GM12892 (cell line): ENCODE measurements at places on chromosomes 11 and 22.

DNA sequence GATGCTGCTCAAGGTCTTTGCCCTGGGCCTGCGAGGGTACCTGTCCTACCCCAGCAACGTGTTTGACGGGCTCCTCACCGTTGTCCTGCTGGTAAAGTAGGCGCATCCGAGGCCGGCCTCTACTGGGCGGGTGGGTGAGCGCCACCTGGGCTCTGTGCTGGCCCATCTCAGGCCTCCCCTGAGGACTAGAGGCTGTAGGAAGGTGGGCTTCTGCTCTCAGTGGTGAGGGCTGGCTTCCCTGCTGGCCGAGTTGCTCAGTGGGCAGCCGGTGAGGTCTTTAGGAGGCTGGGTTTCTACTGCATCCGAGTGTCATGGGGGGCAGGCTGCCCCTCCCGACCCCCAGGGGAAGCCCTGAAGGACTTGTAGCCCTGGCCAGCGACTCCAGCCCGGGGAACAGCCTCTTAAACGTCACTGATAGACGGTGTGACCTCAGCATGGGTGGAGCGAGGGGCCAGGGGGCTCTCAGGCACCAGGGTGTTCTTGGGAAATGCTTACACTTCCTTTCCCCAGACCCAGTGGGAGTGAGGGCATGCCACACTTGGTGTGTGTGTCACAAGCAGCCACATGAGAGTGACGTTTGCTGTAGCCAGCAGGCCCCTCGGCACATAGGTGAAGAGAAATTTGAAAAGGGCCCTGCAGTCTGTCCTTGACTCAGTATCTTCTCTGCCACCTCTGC lies 30.3 kb downstream of the TPCN2 start:
- no peak for DNase-seq

DNA sequence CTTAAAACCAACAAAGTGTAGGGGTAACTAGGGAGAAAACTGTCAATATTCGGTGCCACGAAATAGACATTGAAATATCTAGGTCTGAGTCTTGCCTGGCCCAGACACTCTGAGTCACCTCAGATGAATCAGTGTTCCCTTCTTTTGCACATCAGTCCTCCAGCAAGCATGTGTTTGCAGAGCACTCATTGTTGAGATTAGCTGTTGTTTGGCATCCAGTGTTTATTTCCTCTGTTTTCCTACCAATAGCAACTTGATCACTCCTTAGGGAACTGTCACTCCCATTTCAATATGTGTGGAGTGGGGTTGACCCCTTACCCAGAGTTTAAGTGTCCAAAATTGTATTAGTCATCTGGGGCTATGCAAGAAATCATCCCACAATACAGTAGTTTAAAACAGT lies 4.7 kb upstream of the ASCC2 start:
- no peak for DNase-seq

DNA sequence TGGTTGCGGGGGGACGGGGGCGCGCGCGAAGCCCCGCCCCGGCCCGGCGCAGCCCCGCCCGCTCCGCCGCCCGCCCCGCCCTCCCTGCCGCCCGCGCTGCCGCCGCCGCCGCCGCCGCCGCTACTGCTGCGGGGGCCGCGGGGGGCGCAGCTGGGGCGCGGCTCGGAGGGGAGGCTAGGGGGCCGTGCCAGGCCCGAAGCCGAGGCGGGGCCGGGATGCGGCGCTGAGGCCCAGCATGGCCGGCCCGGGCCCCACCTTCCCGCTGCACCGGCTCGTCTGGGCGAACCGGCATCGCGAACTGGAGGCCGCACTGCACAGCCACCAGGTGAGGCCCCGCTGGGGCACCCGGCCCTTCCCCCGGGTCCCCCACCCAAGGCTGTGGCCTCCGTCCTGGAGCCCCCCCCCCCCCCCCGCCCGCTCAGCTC lies at the start of gene ANKRD13D:
Gene ANKRD13D, plus strand, starts transcription at position 78 of the 425 bp plus-strand sequence. Its CDS starts 158 bp downstream, at position 236.
- DNase-seq: no peak

DNA sequence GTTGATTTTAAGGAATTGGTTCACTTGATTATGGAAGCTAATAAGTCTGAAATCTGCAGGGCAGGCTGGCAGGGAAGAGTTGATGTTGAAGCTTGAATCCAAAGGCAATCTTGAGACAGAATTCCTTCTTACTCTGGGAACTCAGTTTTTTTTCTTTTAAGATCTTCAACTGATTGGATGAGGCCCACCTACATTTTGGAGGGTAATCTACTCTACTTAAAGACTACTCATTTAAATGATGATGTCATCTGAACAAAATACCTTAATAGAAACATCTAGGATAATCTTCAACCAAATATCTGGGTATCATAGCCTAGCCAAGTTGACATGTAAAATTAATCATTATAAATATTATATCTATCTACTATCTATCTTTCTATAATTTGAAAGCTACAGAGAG lies 163.2 kb downstream of the PGR start:
- DNase-seq: no peak

DNA sequence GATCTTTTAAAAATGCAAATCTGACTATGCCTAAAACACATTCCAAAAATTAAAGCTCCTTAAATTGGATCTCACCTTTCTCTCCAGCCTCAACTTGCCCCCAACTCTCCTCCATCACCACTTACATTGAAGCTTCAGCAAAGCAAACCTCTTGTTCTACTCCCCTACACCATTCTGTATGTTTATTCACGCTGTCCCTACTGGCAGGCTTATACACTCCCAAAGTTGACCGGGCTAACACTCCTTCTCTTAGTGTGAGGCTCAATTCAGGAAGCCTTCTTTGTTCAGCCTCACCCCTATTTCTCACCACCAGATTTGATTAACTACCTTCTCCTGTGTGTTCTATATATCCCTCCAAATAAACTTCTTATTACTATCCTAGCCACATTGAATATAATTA lies 1.8 kb upstream of the GDPD4 start:
- DNase-seq: no peak

GRCh38 chr11:16296273-16296672 lies 60.1 kb downstream of the SOX6 start:
- no peak for DNase-seq

GRCh38 chr11:26319906-26320305 lies 12.0 kb upstream of the ANO3 start:
- no peak for DNase-seq

DNA sequence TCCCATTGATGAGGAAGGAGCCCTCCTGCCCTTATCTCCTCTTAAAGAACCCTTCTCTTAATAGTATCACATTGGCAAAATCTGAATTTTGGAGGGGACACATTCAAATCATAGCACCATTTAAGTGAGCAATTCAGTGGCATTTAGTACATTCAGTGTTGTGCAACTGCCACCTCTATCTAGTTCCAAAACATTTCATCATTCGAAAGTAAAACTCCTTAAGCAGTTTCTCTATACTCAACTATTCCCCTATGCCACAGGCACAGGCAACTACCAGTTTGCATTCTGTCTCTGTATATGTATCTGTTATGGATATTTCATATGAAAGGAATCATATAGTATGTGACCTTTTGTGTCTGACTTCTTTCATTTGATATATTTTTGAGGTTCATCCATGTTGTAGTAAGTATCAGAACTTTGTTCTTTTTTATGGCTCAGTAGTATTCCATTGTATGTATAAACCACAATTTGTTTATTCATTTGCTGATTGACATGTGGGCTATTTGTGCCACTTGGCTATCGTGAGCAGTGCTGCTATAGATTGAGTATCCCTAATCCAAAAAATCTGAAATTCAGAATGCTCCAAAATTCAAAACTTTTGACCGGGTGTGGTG lies 22.9 kb downstream of the FAR1 start:
- DNase-seq: no peak

GRCh38 chr22:27314276-27314807 lies 487.2 kb downstream of the MN1 start:
- no peak for DNase-seq

DNA sequence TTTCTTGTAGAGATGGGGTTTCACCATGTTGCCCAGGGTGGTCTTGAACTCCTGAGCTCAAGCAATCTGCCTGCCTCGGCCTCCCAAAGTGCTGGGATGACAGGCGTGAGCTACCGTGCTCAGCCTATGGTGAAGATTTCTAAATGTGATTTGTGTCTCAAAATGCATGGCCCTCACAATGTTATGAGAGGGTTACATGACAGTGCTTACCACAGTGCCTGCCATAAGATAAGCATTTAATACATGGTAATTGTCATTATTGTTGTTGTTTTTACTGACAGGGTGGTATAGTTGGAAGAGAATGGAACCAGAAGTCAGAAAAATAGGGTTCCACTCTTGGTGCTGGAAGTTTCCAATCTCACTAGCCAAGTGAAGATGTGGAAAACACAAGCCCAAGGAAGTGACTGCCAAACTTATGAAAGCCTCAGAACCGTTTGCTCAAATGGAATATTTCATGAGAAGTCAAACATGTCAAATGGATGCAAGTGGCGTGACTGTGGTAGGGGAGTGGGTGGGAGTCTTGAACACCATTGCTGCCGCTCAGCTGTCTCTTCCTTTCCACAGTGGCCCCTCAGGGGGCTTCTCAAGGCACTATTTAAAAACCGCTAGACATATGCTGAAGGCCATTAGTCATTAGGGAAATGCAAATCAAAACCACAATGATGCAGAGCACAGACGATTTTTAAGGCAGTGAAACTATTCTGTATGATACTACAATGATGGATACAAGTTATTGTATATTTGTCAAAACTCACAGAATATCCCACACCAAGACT lies 29.1 kb upstream of the LMO2 start:
- peak; percentile 45 for DNase-seq

- no peak for DNase-seq
Measured at GRCh38 chr11:9005087-9005486, 1.3 kb upstream of the NRIP3 start.

GRCh38 chr22:28955817-28956216 lies 72.4 kb downstream of the ZNRF3 start:
- DNase-seq: peak; percentile 16

DNA sequence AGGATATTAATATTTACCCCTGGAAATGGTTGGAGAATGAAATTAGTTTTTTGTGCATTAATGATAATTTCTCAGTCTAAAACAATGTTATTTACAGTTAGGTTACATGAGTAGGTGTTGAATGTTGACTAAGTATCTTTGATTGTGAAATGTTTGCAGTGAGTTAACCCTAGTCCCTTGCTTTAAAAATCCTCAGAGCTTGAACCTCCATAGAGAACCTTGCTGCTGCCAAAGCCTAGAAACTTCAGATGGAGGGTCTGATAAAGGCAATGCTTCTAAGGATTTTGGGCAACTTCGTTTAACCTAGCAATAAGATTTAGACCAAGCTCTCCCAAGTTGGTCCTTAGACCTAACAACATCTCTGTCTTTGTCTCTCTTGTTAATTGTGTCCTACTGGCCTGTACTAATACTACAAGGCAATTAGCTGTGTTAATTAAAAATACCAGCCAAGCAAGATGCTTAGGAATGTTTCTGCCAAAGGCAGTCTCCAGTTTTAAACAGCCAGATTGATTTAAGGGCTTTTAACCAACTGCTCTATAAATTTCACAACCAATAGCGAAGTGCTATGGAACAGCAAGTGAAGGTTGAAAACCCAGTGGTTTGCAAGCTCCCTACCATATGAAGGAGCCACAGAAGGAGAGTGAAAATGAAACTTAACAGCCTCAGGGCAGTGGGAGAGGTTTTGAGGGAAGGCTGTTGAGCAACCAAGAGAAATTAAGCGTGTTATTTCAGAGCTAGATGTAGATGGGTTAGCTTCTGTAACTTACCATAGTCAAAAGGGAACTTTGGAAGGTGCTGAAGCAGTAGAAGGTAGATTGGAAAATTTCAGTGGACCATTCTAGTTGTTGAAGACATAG lies 295.9 kb upstream of the ANO5 start:
- DNase-seq: no peak

- no peak for DNase-seq
Measured at GRCh38 chr11:2869561-2870427, 15.8 kb downstream of the CDKN1C start.

DNA sequence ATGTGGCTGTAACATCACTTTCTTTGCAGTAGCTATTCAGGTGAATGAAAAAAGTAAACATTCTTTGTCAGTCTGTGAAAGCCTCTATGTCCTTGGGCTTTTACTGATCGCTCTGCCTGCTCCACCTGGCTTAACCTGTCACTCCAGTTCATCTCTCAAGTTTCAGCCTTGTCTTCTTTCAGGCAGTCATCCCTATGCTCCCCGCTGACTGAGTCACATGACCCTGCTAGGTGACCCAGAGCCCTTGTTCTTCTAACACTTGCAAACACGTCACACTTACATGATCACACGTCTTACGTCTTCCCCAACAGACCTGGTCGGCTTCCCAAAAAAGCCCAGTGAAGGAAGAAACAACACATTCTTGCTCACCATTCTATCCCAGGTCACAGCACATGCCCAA lies 499.3 kb upstream of the TENM4 start:
- DNase-seq: no peak

- no peak for DNase-seq
Measured at GRCh38 chr11:104956528-104956927, 11.8 kb downstream of the CASP4 start.

DNA sequence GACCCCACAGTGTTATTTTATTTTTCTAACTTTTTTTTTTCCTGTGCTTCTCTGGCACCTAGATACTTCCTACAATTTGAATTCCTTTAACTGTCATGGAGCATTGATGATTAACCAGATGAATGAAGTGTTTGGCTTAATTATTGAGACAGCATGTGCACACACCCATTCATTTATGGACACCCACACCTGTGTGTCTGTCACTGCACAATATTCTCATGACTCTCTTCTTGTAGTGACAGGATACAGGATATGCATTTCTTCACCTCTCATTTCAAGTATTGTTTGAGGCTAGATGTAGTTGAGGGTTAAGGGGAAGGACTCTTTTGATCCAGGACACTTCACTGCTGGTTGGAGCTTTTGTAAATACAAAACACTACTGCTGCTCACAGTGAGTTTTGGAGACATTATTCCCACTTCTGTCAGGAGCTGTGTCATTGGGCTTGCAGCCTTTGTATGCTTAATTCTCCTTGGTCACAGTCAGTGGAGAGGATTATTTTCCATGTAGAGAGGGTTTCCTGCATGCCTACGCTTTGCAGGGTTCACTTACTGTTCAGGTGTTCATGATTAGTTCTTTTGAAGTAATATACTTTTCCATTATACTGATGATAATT lies 33.5 kb downstream of the SPECC1L start:
- no peak for DNase-seq

GRCh38 chr11:335779-336658 lies 15.4 kb upstream of the IFITM3 start:
- DNase-seq: no peak

- DNase-seq: no peak
Measured at GRCh38 chr22:24883432-24883831, 63.1 kb downstream of the LHFPL7 start.

GRCh38 chr11:8767466-8768142 lies 85.0 kb downstream of the RPL27A start:
- no peak for DNase-seq

GRCh38 chr11:70433966-70434812 lies 35.9 kb downstream of the CTTN start:
- DNase-seq: no peak
